ENCODE measurements at places on chromosomes 3 and 15. TPM values are rescaled to one million over a fixed set of nuclear protein-coding genes. Genes with fewer than 3 reads are reported as not detected.

DNA sequence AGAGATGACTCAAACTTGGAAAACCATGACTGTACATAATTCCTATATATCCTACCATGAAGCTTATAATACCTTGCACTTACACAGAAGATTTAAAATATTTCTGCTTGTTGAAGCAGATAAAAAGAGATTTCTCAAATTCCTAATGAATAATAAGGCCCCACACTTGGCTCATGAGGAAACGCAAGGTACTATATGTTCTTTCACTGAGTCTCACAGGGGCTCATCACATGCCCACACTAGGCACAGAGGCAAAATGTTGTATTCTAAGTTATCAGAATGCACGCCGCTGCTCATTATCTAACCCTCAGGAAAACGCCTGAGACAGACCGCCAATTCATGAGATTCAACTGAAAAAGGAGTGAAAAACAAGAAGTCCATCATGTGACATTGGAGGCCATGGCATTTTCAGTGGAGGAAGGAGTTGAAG, 5.6 kb downstream of the MYO1E start:
- DNase-seq: no peak

DNA sequence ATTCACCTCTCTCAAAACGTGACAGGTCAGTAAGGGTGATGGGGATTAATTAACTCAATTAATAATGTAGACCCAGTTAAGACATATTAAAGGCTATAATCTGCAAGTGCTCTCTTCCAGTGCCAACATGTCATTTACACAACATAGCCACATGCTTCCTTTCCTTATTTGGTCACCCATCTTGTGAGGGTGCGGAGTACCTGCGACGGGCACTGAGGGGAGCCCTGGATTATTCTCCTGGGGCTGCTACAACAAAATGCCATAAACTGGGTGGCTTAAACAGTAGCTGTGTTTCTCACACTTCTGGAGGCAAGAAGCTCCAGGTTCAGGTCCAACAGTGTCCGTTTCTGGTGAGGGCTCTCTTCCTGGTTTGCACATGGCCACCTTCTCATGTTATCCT, 157.4 kb upstream of the LRTM1 start:
- DNase-seq: no peak

DNA sequence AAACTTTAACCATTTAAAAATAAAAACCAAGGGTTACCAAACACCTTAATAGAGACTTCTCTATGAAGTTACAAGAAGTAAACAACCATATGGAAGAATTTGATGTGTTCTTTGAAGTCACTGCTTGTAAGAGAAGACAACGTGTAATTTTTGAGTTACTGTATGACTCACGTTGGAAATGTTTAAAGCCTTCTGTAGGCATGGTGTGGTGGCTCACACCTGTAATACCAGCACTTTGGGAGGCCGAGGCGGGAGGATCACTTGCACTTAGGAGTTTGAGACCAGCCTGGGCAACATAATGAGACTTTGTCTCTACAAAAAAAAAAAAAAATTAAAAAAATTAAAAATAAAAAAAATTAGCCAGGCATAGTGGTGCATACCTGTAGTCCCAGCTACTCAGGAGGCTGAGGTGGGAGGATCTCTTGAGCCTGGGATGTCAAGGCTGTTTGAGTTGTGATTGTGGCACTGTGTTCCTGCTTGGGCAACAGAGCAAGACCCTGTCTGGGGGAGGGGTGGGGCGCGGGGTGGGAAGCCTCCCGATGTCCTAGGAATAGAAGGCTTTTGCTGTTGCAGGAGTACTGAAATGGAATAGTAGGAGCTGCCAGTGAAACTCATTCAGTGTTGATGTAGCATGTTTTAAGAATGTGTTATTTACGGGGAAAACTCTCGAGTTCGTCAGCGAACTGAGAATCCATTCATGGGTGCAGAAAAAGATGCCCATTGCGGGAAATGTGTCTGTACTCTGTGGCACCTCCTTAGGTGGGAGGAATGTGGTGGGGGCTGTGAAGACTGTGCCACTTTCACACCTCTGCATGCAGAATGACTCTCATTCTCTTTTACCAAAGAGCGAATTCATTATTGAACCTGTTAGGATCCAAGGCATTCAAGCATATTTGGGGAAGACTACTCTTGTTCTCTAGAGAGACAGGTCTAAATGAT, 134.2 kb downstream of the FNDC3B start:
- DNase-seq: no peak

The SLC12A1 gene
- total RNA-seq: not detected

- DNase-seq: no peak
Observed at GRCh38 chr15:53836618-53837017, 77.2 kb upstream of the WDR72 start.

DNA sequence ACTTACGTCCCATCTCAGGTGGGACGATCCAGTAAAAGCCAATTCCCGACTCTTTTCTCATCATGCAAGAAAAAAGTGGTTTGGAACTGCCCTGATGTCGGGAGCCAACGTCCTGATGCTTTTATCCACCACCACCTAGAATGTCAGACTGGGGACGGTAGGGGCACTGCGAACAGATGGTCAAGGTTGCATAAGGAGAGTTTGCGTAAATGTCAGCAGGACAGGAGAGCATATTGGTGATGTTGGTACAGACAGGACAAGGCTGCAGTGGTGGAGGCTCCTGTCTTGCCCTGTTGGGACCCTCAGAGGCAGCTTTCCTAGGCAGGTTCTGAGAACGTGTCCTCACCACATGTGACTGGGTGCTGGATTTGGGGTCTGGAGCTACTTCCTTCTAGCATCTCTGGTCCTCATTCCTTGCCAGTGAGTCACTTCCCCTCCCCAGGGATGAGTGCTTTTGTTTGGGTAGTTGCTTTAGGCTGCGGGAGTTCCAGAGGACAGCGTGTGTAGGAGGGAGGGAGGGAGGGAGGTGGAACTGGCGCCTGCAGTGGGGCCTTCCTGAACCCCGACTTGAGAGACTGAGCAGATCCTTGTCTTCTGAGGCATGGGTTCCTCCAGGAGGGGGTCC, 21.0 kb downstream of the THSD4 start:
- DNase-seq: no peak

- no peak for DNase-seq
Observed at GRCh38 chr3:188108703-188109412, 45.1 kb upstream of the LPP start.

The NMNAT3 gene
- total RNA-seq: 17.3 TPM

The MASP1 gene
- total RNA-seq: 1.3 TPM

DNA sequence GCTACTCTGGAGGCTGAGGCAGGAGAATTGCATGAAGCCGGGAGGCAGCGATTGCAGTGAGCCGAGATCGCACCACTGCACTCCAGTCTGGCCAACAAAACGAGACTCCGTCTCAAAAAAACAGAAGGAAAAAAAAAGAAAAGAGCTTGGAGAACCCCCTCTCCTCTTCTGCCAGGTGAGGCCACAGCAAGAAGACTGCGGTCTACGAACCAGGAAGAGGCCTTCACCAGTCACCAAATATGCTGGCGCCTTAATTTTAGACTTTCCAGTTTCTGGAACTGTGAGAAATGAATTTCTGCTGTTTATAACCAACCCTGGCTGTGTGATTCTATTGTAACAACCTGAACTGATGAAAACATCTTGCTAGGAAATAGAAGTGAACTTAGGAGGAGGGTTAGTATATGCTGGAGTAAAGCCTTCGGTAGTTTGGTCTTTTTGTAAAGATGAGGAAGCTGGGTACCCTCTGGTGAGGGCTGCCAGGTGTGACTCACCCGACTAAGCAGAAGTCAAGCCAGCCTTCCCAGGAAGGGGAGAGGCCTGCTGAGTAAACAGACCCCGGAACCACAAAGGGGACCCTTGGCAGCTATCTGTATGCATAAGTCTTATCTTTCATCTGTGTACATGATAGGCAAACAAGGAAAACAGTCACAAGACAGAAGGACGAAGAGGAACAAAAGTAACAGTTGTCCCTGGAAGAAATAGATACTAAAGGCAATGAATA, 78.7 kb downstream of the KLF13 start:
- DNase-seq: no peak

The CORO2B gene
- total RNA-seq: 11.2 TPM

DNA sequence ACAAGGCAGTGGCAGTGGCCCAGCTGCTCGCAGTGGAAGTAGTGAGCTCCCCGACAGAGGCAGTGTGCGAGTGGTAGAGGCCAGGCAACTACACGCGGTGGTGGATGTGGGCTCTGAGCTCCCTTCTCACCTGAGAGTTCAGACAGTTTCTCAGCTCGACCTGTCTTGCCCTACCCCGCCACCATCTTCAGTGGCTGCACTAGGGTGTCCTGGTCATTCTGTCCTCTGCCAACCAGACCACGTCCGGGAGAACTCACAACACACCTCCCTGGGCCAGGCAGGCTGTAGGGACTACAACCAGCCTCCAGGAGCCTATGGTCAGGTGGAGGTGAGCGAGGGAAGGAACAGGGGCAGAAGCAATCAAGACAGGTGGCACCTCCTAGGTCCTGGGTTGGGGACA, 106.3 kb upstream of the SMAD3 start:
- no peak for DNase-seq

GRCh38 chr3:76083992-76084391, 298.6 kb upstream of the ZNF717 start:
- DNase-seq: no peak

- DNase-seq: no peak
Observed at GRCh38 chr3:16332904-16333426, 68.0 kb downstream of the OXNAD1 start.

GRCh38 chr3:12392101-12392878, 92.0 kb upstream of the TSEN2 start:
- DNase-seq: no peak

DNA sequence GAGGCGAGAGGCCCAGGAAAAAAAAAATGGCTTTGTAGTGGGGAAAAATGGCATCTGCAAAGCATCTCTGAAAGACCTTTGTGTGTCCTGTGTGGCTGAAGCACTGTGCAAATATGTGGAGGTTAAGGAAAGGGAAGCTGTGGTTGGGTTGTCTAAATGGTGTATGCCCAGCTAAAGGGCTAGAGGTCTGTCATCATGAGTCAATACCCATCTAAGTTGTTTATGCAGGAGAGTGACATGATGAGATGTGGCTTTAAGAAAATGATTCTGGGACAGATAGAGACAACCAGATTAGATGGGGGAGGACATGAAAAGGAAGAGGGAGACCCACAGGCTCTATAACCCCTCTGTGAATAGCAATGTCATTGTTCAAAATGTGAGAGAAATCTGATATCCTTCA, 280.7 kb downstream of the MFSD1 start:
- DNase-seq: no peak

DNA sequence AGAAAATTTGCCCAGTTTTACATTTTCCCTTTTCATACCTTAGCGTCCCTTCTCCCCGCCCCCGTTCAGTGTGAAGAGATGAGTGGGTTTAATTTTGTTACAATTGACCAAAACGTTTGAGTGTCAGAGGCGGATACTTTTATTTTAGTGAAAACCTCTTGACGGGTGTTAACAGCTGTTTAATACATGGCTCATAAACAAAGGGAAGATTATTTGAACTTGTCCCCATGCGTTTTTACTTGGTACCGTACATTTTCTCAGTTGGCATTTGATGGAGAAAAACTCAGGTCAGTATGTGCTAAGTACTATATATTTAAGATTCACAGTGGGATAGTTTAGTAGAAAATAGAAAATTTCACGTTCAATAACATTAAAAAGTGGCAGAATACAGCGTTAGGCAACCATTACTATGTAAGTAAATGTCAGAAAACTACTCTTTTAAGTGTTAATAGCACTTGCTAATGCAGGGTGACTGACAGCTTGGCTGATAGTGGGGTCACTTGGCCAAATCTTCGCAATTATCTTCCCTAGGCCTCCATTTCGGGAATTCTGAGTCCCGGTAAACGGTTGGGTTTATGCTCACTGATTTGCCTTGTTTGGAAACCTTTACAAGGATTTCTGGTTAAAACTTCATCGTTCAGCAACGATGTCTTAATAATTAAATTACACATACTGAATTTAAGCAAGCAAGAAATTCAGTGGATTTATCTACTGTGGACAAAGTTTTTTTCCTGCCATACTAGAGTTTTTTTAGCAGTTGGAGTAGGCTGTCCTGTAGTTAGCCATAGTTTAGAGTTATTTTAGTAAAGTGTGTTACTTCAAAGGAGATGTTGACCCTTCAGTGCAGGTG, 4.8 kb downstream of the CHD2 start:
- DNase-seq: no peak

GRCh38 chr15:32781781-32782180, 64.0 kb downstream of the GREM1 start:
- no peak for DNase-seq

DNA sequence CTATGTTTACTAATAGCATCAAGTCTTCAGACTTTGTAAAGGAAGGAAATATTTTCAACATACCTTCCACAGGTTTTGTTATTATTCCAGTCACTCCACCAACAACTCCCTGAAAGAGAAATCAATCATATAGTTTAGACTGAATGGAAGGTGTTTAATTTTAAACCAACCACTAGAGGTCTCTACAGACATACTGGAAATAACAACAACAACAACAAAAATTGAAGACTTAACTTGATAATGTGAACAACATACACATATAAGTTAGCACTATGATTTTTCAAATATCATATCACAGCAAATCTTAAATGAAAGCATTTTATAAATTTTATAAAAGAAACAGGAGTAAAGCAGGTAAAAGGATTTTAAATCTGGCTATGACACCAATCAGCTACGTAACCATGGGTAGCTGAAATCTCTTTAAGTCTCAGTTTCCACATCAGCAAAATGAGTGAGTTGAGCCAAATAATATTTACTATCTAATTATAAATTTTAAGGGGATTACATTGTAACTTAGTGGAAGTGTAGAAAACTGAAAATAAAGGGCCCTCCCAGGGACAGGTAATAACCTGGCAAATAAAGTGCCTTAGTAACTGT, 188.2 kb downstream of the VPS13C start:
- no peak for DNase-seq

The DUOX1 gene
- 7.2 TPM for total RNA-seq

GRCh38 chr3:181930105-181930504, 218.4 kb downstream of the SOX2 start:
- DNase-seq: no peak

The MORC1 gene
- not detected for total RNA-seq

DNA sequence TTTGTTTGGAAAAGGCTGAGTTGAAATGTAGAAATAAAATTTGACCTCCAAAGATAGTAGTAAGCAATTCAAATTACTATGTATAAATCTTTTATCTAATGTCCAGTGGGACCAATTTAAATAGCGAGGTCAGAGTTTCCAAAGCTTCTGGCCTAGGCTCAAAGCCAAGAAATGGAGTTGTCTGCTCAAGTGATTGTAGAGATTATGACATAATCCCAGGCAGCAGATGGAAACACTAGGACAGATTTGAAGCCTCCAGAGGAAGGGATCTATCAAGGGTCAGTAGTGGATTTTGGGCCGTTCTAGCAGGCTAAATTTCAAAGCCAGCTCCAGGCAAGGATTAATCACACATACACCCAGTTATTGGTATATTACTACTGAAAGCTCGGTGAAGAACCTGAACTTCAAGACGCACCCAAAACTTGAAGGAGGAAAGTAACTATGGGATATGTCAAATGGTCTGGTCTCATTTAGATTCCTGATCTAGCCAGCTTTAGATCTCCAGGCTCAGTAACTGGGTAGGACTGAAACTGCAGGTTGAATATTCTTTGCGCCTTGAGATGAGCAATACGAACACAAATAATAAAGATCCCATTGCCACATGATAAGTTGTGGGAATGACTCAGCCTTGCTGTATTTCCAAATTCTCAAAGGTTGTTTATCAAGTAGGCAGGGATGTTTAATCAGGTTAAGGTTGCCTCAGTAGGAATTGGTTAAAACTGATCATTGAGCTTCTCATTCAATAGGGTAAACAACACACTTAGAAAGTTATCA, 30.9 kb upstream of the ARRDC4 start:
- no peak for DNase-seq

Data from breast epithelium (tissue), 4 donors.